ENCODE measurements at places on chromosomes 2 and 18. TPM values are rescaled to one million over a fixed set of nuclear protein-coding genes. Genes with fewer than 3 reads are reported as not detected.
A peak's percentile ranks its signal among the peaks of the same experiment; 100 is the strongest.

DNA sequence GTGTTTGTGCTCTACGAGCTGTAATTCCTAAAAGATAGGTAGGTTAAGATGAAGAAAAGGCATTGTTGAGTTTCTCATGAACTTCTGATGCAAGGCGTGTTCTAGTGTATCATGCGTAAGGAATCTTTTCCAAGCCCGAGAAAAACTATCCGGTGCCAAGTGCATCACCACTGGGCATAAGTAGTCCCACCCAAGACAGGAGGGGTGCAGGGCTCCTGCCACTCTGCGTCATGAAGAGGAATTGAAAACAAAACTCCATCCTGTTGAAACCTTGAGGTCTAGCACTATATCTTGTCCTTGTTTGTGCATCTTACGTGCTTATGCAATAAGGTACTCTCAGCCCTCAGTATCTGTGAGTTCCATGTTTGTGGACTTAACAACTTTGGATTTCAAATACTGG, 45.7 kb downstream of the RAB31 start:
- DNase-seq, result no peak

- no peak for DNase-seq
Measured at GRCh38 chr18:76857476-76857875, 35.1 kb downstream of the ZNF236 start.

- DNase-seq, result no peak
Measured at GRCh38 chr2:197131558-197131855, 179.1 kb downstream of the ANKRD44 start.

GRCh38 chr18:40577239-40577980, 1377.6 kb upstream of the PIK3C3 start:
- DNase-seq, result no peak

- DNase-seq, result peak; percentile 76
Measured at GRCh38 chr2:231545105-231545902, 15.1 kb upstream of the NMUR1 start.

DNA sequence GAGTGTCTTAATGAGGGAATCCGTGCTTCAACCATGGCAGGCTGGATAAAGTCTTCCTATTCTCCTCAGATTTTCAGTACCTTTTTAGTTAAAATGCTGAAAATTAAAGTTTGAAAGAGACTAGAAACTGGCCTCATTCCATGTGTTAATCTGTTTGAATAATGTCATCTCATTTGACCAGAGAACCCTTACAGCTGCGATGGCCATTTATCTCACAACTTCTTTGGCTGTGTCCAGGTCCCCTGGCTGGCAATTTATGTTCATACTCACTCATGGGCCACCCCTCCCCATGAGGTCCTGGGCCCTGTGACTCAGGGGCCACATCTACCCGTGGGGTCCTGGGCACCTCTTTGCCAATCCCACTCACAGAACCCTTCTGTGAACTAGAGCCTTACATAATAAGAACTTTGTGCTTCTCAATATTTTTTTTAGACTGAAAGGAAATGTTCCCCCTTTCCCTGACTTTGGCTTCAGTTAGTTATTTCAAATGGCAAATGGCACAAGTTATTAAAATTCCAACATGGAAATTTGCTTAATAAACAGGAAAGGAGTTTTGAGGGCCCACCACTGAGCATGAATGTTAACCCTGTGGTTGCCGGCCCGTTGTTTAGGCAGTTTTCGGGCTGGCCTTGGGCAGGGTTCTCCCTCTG, 134.6 kb downstream of the UXS1 start:
- DNase-seq, result no peak

DNA sequence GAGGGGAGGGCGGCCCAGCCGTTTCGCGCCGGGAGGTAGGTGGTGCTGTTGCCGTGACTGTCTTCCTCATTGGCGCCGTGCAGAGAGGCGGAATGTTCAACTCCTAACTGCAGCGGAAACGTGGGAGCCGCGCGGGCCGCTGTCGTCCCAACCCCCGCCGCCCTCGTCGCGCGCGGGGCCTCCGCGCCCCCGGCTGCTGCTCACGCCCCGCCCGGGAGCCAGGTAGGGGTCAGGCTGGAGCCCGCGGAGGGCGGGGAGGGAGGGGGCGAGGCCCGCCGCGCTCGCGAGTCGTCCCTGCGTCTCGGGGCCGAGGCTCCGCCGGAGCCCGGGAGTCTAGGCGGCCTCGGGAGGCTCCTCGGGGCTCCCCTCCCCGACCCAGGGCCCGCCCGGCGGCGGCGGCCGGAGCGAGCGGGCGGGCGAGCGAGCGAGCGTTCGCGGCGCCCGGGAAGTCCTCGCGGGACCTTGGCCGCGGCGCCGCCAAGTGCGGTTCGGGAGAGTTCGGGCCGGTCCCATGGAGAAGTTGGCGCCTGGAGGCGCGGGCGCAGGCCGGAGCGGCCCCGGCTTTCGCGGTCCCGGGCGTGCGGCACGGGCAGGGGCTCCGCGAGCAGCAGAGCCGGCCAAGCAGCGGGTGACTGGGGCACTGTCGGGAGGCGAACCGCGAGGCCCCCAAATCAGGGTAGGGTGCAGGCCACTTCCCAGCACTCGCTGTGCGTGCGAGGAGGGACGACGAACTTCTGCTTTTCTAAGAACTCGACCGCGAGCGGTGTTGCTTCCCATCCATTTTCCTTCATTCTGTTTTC, at the start of gene MAP3K20:
Gene MAP3K20, plus strand, starts transcription at position 66 of the 800 bp plus-strand sequence. CDS start 15,186 bp downstream, outside the sequence.
- peak; percentile 88 for DNase-seq

GRCh38 chr2:151560289-151560688, 150.6 kb downstream of the RIF1 start:
- DNase-seq, result no peak

GRCh38 chr2:7997279-7997678, 684.6 kb upstream of the ID2 start:
- DNase-seq, result no peak

DNA sequence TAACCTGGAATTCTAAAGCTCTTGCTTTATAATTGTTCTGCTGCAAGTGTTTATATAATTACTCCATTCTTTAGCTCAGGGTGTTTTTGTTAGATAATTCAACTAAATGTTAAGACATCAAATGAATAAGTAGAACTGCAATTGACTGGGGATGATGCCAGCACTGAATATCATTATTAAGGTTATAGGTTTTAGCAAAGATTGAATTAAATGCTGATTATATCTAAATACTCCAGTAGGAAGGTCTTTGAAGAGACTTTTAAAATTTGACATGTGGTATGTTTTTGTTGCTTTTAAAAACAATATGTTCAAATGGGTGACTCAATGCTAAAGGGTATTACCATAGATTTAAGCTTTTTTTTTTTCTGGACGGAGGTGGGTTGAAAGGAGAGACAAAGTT, 170.1 kb upstream of the THUMPD2 start:
- DNase-seq, result no peak

- no peak for DNase-seq
Measured at GRCh38 chr2:235044501-235045271, 92.9 kb downstream of the SH3BP4 start.

DNA sequence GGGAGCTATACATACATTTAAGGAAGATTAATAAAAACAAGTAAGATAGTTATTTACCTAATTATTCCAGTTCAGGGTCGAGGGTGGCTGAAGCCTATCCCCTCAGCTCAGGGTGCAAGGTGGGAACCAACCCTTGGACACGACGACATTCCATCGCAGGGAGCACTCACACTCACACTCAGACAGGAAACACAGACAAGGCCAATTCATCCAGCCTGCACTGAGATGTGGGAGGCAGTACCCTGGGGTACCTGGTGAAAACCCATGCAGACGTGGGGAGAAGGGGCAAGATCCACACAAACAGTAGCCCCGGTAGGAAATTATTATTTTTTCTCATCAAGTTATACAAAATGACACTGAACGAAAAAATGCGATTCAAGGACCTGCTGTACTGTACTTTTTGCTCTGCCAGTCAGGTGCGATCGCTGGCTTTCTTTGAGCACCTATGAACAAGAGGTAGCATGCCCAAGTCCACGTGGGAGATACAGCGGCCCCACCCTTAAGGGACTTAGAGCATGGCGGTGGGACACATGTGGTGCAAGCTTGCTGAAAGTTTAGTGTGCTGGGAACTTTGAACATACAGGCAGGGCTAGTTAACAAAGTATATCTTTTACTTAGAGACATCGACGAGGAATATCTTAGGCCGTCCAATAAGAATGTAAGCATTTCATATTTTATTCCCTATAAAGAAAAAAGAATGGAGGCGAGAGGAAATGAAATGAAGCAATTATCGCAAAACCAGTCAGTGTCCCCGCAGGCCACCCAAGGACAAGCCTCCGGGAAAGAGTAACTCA, 624 bp downstream of the METTL8 start:
- no peak for DNase-seq

DNA sequence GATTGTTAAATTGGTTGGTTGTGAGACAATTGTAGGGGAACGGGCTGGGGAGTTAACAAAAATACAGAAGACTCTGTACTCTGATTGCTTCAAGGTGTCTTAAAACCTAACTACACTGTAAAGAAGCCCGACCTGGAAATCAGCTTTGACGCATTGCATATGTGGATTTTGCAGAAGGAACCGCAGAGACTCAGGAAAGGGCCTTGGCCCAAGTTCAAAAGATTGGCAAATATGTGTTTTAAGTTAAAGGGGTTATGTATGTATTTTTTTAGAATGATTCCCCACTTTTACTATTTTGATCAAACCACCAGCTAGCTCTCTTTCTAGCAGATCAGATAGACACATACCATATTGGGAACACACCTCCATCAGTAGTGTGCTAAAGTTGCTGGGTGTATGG, 18.0 kb upstream of the EDAR start:
- DNase-seq, result no peak

DNA sequence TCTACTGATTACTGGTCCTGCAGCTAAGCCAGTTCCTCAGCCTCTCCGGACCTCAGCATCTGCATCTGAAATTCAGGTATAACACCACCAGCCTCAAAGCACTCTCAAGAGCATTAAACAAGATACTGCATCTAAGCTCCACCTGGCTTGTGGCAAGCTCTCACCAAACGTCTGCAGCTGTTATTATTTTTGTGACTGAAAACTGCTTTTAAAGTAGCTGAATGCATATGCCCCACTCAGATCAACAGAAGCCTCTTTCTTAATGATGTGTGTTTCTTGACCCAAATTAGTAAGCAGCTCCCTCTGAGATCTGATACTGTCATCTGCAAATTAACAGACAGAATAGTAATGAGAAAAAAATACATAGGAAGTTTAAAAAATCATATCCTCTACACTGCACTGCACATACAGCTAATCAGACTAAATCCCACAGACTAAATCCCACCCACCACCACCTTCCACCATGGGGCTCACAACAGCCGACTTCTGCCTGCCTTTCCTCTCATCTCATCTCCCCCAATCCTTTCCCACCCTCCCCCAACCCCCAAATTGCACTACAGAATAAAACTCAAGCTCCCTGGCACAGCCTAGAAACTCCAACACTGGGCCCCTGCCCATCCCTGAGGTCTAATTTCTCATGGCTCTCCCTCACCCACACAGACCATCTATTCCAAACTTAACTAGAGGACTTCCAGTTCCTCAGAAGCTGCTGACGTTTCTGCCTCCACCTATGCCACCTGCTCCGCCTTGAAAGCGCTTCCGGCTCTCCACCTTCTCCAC, 52.9 kb downstream of the TMEM163 start:
- DNase-seq, result no peak

GRCh38 chr2:175030380-175031271, 25.4 kb upstream of the CHN1 start:
- DNase-seq, result no peak

DNA sequence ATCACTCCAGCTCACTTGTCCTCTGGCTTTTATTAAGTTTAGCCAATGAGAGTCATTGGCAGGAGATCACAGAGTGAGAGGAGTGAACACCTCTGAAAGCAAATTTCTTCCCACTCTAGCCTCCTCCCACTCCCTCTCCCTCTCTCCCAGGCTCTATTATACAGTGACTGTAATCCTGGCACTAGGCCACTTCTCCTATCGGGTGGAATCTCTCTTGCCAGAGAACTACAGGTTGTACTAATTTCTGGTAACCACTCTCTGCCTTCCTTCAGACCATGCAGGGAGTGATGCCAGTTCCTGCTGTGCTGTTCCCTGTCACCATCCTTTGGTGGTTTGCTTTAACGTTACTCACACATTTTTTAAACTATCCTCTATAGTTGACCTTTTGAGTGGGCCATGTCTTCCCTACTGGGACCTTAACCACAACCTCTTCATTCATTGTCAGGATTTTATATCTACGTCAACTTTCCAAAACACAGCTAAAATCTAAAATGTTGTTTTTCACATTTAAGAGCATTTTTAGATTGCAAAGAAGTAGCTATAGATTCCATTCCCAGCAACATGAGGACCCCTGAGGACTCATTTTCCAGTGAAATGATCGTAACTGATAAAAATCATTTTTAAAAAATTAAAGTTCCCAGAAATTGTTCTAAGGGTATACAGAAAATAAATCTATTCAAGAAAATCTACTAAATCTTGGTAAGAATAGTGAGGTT, 217.1 kb downstream of the MREG start:
- DNase-seq, result no peak

GRCh38 chr2:44051593-44052347, 56.0 kb upstream of the LRPPRC start:
- no peak for DNase-seq

- DNase-seq, result no peak
Measured at GRCh38 chr2:223618172-223619035, 16.2 kb upstream of the SCG2 start.

DNA sequence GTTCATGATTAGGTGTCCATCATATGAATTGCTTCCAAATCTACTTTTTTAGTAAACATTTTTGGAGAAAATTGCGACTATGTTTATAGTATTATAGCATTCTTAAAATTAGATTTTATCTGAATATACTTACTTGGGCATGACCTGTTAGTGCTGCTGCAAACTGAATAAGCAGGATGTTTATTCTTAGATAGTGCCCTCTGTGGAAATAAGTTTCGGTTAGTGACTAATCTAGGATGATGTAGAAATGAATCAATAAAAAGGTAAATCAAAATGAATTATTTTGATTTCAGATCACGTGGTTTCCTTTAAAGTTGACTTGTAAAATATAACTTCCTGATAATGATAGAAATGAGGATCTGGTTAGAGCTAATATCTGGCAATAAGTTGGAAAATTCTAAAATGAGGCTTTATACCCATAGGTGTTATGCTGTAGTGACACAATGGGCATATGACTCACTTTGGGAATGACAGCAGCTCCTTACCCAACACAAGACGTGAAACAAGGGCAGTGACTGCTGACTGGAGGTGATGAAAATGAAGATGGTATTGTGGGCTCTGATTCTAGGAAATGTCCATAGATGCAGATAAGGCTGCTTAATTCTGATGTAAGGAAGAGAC, 165.8 kb upstream of the TCF4 start:
- no peak for DNase-seq

GRCh38 chr2:148926981-148927401, 52.0 kb downstream of the KIF5C start:
- DNase-seq, result no peak

- DNase-seq, result no peak
Measured at GRCh38 chr2:170878066-170878465, 51.0 kb upstream of the GORASP2 start.

GRCh38 chr18:63140038-63140450, 179.5 kb downstream of the BCL2 start:
- DNase-seq, result no peak

- no peak for DNase-seq
Measured at GRCh38 chr18:77119101-77119850, 13.3 kb downstream of the MBP start.

Gene AGXT
- not detected for total RNA-seq

Gene DSG1
- not detected for total RNA-seq

Gene CKAP2L
- total RNA-seq, result 0.46 TPM

Gene LRRC30
- not detected for total RNA-seq

Gene GKN1
- total RNA-seq, result not detected

Gene SNTG2
- 3.6 TPM for total RNA-seq

Gene HS6ST1
- 33.2 TPM for total RNA-seq

Gene DTNA
- 21.8 TPM for total RNA-seq

Gene ATOH8
- 93.6 TPM for total RNA-seq

Gene ADGRF3
- 0.17 TPM for total RNA-seq

Gene SPC25
- total RNA-seq, result 0.38 TPM

Measured in upper lobe of right lung (tissue), 1 donor.